Stimulated activated CD8-positive, alpha-beta memory T cell treated with anti-CD3 and anti-CD28 coated beads, Interleukin-7, amount 100 ng/mL, for 1 hour (primary cell): ENCODE measurements at places on chromosomes 16 and 17.

DNA sequence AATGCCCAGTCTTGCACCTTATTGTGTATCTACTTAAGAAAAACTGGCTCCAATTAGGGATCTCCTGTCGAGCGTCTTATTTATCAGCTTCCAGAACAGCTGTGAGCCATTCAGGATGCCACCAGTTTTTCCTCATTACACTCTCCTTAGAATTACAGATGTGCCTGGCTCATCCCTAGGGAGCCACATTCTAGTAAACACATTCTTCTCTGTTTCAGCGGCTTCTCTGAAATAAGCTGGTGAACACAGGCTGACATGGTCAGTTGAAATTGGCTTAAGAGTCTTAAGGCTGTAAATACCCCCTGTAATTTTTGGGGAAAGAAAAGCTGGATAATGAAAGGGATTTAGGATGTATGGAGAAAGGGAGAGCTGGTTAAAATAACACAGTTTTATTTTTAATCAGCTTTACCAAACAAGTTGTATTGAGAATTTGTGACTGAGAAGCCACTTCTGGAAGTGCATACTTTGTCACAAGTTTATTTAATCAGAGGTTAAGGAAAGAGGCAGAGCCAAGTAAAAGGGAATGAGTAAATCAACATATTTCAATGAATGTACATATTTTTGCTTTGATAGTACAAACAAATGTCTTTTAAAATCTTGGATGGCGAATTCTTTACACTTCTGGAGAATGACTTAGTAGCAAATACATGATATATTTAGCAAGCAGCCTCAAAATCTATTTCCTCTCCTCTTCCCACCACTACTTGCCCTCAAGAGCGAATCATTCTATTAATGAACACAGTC is 562.0 kb upstream of the GOT2 start:
- no peak for DNase-seq

DNA sequence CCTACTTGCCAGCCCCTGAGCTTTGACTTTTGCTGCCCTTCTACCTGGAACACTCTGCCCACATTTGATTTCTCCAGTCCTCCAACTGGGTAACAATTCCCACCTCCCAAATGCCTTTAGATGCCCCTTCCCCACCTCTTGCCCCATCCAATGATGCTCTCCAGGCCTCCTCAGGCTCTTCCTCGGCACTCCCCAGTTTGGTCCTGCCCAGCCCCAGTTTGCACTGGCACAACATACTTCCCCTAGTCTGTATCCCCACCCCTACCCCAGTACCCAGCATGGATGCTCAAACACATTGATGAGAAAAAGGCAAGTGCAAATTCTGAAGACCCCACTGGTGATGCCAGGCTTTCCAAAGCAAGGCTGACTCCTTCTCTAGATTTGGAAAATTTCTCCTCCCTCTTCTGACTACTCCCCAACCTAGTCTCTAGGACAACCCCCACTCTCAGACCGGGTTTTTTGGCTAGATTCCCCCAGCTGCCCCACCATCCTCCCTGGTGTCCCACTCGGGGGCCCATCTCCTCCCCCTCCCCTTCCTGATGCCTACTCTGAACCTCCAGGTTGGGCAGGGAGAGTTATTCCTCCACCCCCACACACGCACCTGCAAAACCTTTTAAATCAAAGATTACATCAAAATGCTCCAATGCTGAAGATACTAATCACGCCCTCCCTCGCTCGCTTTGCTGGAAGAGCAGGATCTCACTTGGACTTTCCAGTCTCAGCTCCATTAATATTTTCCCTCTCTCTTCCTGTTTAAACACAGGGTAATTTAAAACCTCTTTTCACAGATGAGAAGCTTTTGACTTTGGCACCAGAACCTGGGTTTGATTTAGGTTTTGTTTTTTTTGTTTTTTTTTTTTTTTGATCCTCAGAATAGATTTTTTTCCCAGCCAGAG is 94.9 kb downstream of the TMEM132E start:
- DNase-seq, result no peak

GRCh38 chr16:53745086-53745485 is 41.1 kb downstream of the FTO start:
- no peak for DNase-seq

GRCh38 chr17:15236281-15237105 is 28.6 kb downstream of the PMP22 start:
- DNase-seq, result no peak

DNA sequence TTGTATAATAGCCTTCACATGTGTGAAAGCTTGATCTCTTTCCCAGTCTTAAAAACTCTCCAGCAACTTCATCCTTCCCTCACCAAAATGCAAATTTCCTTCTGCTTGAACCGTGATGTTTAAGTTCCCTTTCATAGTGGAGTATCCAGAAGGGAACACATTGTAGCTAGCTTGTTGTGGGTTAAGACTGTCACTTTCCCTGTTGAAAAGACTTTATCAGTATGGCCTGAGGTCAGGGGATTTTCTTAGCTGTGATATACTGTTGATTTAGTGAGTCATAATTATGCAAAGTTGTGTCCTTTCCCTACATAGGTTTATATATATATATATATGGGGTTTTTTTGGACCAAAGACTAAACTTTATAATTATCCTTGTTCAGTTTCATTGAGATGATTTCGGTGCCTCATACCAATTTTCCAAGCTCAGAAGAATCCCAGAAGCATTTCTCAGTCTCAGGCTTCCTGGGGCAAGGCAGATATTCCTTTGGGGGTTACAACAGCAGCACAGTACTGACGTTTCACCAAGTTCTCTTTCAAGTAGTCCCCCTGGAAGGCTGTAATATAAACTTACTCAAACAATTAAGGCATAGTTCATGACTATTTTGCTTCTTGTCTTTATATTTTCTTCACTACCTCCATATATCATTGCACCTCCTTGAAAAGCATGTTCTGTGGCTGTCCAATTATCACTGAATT is 35.7 kb downstream of the ESRP2 start:
- no peak for DNase-seq

GRCh38 chr16:80912651-80913050 is 94.0 kb downstream of the CMC2 start:
- DNase-seq, result no peak

DNA sequence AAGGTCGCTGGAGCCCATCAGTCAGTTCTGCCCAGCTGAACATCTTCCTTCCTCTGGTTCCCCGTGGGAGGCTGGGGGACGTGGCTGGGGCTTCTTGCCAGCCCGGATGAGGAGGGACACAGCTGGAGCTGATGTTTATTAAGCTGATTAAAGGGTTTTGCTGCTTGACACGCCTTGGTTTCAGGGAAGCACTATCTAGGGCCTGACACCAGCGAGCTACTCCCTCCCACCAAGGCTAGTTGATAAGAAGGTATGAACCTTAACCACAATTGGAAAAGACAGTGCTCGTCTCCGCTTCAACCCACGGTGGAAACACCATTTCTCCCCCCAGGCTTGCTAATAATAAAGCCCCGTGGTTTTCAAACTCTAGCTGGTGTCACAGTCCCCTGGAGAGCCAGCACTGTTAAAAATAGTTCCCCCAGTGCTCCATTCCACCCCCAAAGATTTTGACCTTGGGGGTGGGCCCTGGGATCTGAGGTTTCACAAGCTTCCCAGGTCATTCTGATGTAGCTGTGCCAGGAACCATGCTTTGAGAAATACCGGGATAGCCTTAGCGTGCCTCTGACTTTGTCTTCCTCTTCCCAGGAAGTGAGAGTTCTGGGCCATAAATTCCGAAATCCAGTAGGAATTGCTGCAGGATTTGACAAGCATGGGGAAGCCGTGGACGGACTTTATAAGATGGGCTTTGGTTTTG is 5.5 kb downstream of the DHODH start:
- DNase-seq, result no peak

DNA sequence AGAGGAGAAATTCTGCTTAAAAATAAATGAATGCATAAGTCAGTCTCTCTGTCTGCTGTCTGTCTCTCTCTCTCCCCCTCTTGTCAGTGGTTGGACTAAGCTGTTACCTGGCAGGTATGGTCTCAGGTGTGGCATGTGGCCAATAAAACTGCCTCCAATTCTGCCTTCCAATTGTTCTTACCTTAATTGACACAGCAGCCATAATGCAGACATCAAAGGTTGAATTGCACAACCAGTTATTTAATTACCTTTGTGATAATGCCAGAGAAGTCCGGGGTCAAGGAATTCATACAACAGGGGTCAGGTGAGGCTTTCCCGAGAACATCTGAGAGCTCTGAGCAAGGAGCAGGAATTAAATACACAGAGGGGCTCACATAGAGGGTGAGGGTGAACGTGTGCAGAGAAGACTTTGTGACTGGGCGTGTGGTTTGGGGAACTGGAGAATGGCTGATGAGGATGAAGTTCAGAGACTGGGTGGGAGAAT is 78.8 kb upstream of the CDYL2 start:
- no peak for DNase-seq

DNA sequence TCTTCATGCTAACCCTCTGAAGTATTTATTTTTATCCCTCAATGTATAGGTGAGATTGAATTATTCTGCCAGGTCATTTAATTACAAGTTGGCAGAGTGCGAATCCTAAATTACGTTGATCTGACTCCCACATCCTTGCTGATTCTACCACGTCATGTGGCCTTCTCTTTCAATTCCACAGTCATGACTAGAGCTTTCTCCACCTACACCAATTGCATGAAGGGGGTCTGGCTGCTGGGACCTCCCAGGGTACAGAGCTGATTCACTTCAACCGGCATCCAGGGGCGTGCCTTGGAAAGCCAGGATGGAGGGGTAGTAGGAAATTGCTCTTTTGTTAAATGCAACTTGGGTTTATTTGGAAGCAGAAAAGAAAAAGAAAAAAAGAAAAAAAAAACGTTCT is 41.1 kb upstream of the CDH13 start:
- DNase-seq, result no peak

DNA sequence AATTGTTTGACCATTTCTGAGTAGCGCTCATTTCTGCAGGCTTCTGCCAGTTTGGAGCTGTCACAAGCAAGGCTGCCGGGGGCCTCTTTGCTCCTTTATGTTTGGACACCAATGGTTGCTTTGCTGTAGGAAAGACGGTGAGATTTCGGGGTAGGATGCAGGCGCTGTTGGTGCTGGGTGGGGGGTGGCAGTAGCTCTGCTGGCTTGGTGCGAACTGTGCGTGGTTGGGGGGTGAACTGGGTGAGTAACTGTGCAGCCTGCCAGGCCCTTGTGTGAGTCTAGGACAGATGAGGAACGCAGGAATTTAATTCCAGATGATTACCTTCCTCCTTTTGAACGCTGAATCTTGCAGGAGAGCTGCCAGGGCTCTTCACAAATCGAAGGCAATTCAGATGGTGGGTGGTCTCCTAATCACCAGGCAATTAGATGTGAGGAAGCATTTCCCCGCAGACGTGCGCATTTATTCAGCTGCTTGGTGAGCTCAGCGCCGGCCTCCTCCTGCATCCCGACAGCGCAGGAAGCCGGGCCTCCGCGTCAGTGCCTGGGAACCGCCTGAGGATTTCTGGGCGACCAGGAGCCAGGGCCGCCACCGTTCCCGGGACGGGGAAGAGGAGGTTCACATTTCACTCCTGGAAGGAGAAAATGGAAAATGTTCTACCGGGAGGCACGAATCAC is 154.4 kb downstream of the FOXL1 start:
- no peak for DNase-seq

DNA sequence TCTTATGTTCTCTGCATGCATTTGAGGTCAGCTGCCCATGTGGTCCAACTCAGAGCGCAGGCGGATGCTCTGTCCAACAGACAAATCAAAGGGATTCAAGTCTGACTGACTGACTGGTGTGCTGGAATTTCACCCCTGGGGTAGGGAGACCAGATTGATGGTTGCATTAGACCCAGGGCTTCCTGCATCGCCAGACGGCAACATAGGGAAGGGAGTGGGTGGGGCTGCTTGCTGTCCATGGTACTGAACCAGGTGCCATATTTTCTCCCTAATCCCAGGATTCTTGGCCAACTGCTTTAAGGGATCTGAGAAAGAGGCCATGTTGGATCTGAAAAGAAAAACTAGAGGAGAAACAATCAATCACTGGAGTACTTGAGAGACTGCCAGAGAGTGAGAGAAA is 332.0 kb downstream of the XYLT1 start:
- DNase-seq, result no peak

- DNase-seq, result no peak
Measured at GRCh38 chr17:66583112-66583748, 251.7 kb upstream of the CACNG5 start.
